Central memory CD4-positive, alpha-beta T cell (primary cell): ENCODE measurements at places on chromosomes 6 and 20.

GRCh38 chr6:33417128-33417902 lies 592 bp downstream of the CUTA start:
- DNase-seq = no peak

DNA sequence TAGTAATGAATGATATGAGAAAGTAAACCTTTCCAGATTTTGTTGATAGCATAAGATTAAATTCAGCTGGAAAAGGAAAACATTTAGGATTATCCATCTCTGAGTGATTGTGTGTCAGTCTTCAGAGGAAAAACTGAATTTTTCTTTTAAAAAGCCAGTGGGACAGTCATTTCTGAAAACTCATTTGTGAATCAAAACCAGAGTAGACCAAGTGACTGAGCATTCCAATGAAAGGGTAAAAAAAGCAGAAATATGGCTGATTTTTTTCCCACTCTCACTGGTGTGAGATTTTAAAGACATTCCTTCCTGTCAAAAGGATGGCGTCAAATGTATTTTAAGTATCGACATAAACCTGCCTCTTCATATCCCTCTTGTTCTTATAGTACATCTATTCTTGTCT lies 214.0 kb downstream of the GMPR start:
- no peak for DNase-seq

DNA sequence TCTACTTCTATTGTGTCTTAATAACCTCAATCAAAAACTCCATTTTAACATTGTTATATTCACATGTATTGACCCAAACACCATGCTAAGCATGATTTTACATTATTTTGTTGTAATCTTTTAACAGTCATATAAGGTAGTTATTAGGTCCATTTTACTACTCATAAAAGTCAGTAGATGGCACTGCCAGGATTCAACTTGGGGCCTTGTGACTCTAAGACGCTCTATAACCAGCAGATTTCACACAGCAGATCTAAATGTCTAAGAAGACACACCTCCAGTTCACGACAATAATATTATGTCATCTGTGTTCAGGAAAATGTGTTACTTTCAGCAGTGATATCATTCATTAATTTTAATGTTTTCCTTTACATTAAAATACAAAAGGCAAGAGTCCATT lies 88.0 kb downstream of the FRK start:
- no peak for DNase-seq

- no peak for DNase-seq
Measured at GRCh38 chr6:37399795-37400490, 33.1 kb upstream of the CMTR1 start.

DNA sequence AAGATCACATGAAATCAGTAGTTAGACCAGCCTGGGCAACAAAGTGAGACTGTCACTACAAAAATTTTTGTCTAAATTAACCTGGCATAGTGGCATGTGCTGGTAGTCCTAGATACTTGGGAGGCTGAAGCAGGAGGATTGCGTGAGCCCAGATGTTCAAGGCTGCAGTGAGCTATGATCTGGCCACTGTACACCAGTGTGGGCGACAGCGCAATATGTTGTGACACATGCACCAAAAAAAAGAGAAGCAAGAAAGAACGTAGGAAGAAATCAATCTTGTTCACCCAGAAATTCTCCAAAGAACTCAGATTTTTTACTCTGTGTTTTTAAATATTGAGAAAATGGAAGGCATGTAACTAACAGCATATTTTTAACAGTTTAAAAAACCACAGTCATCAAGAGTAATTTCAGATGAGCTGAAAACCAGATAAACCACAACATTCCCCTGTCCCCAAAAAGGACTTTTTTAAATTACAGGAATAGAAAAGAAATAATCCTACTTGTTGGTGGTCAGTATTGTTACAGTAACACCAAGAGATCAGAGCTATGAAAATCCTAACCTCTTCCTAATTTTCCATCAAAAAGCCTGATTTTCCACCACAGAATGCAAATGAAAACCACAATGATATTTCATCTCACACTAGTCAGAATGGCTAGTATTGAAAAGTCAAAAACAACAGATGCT lies 240.2 kb downstream of the KHDC1L start:
- no peak for DNase-seq

GRCh38 chr20:64138276-64138815 lies 25.9 kb upstream of the MYT1 start:
- DNase-seq = no peak

GRCh38 chr6:22433745-22434144 lies 135.6 kb upstream of the HDGFL1 start:
- DNase-seq = no peak

- no peak for DNase-seq
Measured at GRCh38 chr20:45098103-45098773, 2.7 kb downstream of the KCNS1 start.

GRCh38 chr20:10639737-10640556 lies 33.9 kb downstream of the JAG1 start:
- DNase-seq = no peak

GRCh38 chr6:107488174-107488874 lies 1.6 kb upstream of the SOBP start:
- DNase-seq = no peak

- no peak for DNase-seq
Measured at GRCh38 chr20:63360850-63361518, at the start of gene CHRNA4. Gene CHRNA4, minus strand, starts transcription at chr20:63361349. Its CDS starts 184 bp downstream, at chr20:63361165.

- DNase-seq = no peak
Measured at GRCh38 chr20:37919389-37920040, 16.6 kb downstream of the VSTM2L start.

DNA sequence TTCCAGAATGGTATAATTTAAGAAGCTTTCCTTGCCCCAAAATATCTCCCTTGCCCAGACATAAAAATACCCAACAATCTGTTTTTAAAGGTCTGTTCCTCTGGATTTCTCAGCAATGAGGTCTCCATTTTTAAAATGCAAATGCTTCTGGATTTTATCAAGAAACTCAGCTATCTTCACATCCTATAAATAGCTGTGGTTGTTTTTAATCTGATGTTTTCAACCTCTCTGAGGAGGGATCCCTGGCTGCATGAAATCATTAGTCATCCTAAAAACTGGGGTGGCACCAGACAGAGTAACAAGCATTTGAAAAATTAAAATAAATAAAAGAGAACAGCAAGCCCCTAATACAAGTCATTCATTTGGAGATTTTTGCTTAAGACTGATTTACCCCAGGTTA lies 168.5 kb upstream of the ID4 start:
- DNase-seq = no peak

- DNase-seq = peak; percentile 74
Measured at GRCh38 chr6:137883400-137884148, 16.5 kb downstream of the TNFAIP3 start.

DNA sequence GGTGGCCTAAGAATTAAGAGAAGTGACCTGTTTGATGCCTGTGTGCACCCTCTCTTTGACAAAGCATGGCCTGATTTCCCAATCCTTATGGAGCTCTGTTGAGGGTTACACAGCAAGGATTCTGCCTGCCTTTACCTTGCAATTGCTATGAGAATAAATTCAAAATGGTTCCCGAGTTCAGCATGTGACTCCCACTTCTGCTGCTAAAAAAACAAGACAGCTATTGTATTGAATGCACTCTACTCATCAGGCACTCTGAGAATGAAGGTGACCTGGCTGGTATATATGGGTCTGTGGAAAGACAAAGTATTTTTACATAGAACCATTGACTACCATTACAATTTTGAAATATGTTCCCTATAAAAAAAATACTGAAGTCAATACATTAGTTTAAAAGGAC lies 190.3 kb downstream of the ATXN1 start:
- no peak for DNase-seq

DNA sequence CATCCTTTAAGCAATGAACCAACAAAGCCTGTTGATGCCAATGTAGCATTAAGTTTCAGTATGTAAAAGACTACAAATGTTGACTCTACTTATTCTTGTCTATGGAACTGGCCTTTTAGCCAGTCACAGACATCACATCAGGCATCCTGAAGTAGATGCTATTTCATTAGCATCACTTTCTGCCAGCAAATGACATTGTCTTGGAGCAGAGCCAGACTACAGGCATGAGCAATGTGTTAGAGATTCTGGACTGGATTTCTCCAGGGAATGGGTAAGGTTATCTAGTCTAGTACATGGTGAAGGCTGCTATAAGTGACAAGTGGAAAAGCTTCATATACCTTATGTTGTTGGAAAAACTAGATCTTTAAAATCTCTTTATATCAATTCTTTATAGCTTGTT lies 142.9 kb downstream of the ADGRB3 start:
- DNase-seq = no peak

DNA sequence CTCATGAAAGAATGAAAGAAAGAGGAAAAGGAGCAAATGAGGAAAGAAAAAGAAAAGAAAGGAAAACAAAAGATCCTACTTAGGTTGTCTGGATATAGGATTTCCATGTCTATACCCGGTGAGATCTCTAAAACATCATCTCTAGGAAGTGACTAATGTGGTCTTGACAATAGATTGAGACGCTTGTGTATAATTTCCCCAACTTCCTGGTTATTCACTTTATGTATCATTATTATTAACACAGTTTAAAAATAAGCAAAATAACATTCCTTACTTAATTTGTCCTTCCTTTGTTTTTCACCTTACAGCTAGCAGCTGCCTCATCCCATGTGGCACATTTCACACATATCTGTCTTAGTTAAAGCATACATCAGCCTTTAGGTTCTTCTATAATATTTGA lies 27.0 kb downstream of the LAMA4 start:
- DNase-seq = no peak

GRCh38 chr20:50427719-50428083 lies 82.5 kb upstream of the PTPN1 start:
- no peak for DNase-seq

DNA sequence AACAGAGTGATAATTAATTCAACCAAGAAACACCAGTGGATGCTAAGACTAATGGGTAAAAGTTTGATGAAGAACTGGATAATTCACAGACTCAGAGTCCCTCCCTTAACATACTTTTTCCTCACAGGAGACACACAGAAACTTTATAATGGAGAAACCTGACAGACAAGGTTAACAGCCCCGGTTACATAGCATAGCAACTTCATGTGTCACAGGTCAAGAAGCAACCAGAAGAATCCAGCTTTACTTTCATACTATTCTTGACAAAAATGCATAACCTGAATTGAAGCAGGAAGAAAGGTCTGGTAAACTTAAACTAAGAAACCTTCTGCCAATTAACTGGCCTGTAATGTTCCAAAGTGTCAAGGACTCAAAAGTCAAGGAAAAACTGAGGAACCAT lies 375.9 kb downstream of the RNF144B start:
- DNase-seq = no peak

GRCh38 chr20:37562695-37563480 lies 35.2 kb upstream of the BLCAP start:
- no peak for DNase-seq

DNA sequence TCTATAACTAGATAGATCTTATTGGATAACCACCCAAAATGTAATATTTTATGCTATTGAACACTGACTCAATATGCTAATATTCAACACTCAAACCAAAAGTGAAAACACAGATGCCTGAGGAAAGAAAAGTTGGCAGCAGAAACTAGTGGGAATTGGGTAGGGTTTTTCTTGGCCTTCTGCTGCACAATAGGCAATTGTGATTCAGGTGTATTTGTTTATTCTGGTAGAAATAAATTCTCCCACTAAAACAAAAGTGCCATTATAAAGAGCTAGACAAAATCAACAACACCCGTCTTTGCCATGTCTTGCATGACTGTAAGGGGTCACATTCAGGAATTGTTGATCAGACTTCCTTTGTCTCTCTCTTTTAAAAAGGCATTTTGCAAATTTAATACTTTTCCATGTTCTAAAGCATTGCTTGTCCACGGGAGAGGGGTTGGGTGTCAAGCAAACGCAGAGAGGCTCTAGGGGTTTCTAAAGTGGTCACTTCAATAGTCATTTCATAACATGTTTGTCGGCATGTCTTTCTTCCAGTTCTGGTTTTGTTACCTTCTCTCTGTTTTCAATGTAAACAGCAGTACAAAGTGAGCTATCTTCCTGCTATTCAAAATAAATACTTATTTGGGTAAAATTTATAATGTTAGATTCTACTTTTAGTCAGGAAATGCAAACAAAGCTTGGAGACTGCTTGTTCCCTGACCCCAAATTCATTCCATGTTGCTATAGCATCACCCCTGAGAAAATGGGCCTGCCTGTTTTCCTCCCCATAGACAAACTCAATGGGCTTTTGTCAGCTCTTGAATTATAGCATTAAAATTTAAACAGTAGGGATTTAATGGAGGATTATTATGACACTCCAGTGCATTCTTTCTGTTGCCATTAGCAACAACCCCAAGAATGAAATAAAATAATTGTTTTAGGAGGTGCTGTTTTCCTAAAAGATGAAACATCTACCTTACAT lies 217.0 kb upstream of the CCN2 start:
- DNase-seq = no peak

DNA sequence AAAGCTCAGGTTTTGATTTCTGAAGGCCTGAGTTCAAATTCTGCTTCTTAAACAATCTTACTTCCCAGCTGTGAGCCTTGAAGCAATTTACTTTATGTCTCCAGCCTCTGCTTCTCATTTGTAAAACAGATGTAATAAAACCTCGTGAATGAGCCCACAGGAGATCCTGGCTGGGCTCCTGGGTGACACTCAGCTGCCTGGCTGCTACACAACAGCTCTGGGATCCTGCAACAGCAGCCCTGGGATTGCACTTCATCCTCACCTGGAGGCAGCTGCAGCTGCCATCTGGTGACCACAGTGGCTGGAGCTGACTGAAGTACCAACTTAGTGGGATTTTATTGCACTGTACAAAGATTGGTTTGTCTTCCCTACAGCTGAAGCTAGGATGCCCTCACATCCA lies 98.6 kb downstream of the NDUFAF5 start:
- DNase-seq = no peak

DNA sequence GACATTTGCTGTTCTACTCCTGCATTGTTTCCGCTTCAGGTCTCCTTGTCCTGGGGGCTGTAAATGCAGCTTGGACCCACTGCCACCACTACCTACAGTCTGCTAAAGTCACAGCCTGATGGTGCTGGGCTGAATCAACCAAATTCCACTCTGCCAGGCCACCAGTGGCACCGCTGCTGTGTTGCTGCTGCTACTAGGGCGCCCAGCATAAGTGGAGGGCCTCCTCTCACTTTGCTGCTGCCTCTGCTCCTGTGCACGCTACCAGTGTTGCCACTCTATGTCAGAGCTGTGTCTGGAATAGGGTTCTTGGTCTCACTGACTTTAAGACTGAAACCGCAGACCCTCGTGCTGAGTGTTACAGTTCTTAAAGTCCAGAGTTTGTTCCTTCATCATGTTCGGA lies 1.4 kb upstream of the SSR1 start:
- DNase-seq = no peak
